Kidney glomerular epithelial cell (primary cell): ENCODE measurements at places on chromosomes 4 and X.

GRCh38 chrX:30888526-30889146, 418 bp downstream of the TAB3 start:
- no peak for DNase-seq

- DNase-seq, result no peak
These were observed 1487.3 kb downstream of the PCDH7 start for GRCh38 chr4:32207456-32207855.

DNA sequence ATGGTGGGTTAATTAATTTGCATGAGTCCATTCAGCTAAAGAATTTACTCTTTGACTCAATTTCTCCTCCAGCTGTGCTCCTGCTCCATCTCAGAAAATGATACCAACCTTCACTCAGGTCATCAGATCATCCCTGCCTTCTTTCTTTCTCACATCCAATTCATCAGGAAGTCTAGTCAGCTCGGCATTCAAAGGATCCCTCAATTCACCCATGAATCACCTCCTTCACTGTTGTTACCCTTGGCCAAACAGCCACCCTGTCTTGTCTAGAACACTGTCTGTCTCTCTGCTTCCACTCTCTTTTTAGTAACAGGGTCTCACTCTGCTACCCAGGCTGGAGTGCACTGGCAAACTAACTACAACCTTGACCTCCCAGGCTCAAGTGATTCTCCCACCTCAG, 337.4 kb upstream of the SFRP2 start:
- DNase-seq, result no peak

- DNase-seq, result no peak
These were observed 219.5 kb downstream of the PCDH7 start for GRCh38 chr4:30939684-30940083.

DNA sequence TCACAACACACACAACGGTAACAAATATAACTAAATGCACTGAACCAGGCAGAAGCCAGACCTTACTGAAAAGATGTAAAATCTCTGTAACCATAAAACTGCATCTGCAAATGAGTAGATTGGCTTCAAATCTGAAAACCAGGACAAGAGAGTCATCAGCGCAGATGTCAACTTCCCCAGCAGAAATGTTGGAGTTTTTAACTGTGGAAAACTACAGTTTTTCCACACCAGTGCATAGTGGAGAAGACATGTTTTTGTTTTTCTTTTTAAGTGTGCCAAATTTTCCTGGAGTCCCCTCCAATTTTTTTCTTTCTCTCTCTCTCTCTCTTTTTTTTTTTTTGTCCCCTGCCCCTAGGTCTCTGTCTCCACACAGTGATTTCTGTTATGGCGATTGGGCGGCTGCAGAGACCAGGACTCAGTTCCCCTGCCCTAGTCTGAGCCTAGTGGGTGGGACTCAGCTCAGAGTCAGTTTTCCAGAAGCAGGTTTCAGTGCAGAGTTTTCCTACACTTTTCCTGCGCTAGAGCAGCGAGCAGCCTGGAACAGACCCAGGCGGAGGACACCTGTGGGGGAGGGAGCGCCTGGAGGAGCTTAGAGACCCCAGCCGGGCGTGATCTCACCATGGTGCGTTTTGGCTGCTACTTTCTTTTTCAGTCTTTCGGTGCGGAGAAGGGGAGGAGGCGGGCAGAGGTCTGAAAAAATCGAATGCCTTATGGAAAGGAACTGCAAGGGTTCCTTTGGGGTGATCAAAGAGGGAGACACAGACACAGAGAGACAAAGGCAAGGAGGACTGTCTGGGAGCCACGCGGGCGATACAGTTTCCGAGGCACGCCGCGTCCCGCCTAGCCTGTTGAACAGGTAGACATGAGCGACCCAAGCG, at the start of gene GUCY1A1:
Gene GUCY1A1, plus strand, starts transcription at position 505 of the 878 bp plus-strand sequence. CDS start 30,020 bp downstream, outside the sequence.
- peak; percentile 43 for DNase-seq
